ENCODE measurements at places on chromosomes 12 and 14.

DNA sequence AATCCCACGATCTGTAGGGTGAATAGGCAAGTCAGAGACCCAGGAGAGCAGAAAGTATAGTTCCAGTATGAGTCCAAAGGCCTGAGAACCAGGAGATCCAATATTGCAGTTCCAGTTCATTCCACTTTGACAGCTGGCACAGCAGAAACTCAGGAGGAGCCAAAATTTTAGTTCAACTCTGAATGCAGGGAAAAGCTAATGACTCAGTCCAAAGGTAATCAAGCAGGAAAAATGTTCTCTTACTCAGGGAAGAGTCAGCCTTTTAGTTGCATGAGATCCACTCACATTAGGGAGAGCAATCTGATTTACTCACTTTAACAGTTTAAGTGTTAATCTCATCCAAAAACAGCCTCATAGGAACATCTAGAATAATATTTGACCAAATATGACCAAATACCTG lies 130.2 kb upstream of the LRFN5 start:
- DNase-seq: no peak

- DNase-seq: no peak
Observed at GRCh38 chr14:99260587-99261551, 11.1 kb downstream of the BCL11B start.

DNA sequence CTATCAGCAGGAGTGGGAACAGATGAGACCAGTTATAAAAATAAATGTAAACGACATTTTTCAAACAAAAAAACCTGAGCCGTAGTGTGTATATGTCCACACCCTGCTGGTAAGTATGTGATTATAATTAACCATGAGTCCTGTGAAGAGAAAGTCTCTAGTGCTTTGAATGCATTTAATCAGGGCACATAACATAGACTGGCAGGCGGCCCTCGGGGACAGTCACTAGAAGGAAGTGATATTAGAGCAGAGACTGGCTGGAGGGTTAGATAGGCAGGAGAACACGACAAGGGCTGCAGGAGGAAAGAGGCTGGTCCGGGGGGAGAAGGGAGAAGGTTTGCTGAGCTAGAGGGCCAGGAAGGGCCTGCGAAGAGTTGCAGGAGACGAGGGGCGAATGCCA lies 23.8 kb upstream of the ELK3 start:
- no peak for DNase-seq

DNA sequence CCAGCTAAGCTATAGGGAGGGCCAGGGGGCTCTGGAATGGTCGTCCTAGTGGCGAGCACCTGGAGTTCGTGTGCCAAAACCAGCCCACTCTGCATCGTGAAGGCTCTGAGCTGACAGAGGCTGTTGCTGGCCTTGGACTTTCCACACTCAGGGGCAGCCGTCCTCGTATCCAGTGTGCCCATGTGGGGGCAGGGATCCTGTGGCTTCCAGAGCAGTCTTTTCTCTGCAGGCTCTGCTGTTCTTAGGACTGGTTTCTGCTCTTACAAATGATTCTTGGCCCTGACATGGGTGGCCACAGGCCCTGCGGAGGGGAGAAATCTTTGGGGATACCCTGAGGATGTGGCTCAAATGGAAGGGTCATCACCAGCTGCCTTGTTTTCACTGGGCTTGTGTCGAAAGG lies 177.4 kb upstream of the FKBP4 start:
- no peak for DNase-seq
